IPS DF 6.9 (cell line): ENCODE measurements at places on chromosomes 11 and 22.

GRCh38 chr22:44497218-44497904 lies 672 bp downstream of the RTL6 start:
- DNase-seq = no peak

DNA sequence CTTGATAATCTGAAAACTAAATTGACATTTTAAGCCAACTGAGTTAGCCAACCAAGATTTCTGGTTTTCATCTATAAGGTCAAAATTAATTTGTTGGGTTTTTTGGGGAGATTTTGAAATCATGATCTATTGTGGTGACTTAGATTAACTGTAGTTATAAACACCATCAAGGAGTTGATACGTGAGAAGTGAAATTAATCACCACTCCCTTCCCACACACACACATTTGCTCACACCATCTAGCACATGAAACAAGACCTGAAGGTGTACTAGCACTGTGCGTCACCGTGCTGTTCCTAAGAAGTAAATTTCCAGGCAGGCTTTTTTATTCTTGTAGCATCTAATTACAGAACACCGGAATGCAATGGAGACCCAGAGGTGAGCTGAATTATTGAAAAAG lies 2.1 kb downstream of the OR5B21 start:
- DNase-seq = no peak

DNA sequence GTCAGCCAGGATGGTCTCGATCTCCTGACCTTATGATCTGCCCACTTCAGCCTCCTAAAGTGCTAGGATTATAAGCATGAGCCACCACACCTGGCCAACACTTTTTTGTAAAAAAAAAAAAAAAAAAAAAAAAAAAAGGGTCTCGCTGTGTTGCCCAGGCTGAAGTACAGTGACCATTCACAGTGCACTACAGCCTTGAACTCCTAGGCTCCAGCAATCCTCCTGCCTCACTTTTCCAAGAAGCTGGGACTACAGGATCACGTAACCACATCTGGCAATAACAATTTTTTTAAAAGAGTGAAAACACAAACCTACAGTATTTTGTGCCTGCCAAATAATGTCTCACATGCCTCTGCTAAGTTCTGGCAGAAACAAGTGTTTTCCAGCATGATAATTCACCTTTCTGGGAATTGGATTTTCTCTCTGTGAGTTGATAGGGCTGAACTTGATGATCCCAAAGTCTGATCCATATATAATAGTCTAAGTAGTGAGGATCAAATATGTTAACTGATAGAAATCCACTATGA lies 30.6 kb downstream of the ADORA2A start:
- DNase-seq = no peak

- no peak for DNase-seq
These were observed 197.8 kb downstream of the MAML2 start for GRCh38 chr11:96145163-96145585.

GRCh38 chr11:78660471-78660870 lies 85.8 kb upstream of the NARS2 start:
- DNase-seq = no peak

- no peak for DNase-seq
These were observed 11.3 kb upstream of the GDPD5 start for GRCh38 chr11:75536786-75537641.

DNA sequence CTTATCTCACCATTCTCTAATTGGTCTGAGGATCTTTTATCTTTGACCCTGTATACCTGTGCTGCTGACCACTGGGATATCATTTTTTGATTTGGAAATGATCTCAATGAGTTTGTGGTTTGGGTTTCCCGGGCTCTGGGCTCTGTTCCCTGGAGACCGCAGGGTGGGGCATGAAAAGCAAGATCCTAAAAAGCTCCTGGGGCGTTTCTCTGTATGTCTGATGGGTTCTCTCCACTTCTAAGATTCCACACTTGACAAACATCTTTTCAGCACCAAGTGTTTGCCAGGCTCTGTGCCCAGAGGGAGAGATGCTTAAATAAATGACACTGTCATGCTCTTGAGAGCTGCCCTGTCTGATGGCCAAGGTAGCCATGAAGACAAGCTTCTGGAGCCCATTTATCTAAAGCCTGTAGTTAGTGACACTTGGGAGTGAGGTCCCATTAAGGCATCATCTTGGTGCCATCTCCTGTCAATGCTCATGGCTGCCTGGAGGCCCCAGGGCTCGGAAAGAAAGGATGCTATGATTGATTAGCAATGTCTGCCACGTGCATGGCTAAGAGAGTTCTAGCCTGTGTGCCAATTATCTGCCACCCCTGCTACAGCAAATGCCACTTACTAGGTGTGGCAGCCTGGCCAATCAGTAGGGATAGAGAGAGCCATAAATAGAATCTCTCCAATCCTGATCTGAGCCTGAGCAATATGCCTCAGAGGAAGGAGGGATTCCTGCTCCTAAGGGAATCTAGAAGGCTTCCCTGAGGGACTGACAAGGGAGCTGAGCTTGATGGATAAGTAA lies 531.6 kb downstream of the MN1 start:
- DNase-seq = no peak

- no peak for DNase-seq
These were observed 120.5 kb downstream of the HIPK3 start for GRCh38 chr11:33377412-33378370.

DNA sequence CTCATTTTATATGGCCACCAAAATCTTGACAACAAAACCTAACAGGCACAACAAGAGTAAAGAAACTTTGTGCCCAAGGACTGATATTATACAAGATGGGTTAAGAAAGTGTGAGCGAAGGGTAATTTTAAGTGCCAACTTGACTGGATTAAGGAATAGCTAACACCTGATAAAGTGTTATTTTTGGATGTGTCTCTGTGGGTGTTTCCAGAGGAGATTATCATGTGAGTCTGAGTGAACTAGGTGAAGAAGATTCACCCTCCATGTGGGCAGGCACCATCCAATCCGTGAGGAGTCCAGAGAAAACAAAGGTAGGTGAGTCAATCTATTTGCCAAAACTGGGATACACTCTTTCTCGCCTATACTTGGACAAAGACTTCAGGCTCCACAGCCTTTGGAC lies 461.6 kb downstream of the ETS1 start:
- DNase-seq = no peak

GRCh38 chr22:41411021-41411851 lies 29.5 kb downstream of the TEF start:
- DNase-seq = no peak

- no peak for DNase-seq
These were observed 79.3 kb downstream of the DSCAML1 start for GRCh38 chr11:117717485-117718314.

DNA sequence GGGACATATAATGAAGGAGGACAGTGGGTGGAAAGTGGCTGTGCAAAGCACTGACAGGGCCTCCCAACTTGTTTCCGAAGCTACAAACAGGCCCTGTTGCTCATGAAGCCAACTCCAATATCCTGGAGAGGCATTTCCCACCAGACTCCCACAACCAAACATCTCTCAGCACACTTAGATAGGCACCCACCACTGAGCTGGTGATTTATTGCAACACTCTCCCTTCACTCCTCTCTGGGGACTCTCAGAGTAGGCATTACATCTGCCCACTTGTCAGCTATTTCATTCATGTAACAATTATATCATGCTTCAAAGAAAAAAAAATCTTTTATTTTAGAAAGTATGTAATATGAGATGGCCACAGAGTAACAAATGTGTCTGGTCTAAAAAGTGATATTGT lies 32.1 kb upstream of the PPP2R1B start:
- DNase-seq = no peak

DNA sequence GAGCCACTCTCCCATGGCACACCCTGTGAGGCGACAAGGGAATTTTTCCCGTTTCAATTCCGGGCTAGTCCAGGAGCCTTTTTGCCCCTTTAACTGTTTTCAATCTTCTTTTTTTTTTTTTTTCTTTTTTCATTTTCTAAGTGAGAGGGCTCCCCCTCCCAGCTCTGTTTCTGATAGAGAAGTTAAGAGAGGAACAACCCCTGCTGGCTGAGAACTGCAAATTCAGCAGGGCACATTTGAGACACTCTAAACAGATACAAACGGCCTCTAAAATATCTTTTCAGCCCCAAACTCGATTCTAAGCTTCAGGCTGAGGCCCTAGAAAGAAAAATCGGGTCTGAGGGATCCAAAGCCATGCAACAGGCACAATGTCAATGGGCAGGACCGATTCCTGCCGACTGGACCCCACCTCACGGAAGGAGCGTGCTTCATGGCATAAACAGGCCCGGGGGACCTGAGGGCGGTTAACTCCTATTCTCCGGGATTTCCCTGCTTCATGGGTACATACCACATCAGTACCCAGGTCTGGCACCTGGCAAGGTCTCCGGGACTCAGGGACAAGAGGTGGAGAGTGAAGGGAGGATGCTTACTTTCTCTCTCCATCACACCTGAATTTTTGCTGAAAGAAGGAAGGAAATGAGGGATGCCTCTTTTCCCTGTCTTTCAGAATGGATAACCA lies 627.5 kb downstream of the BUD13 start:
- DNase-seq = no peak

GRCh38 chr11:83033972-83034672 lies 37.6 kb downstream of the RAB30 start:
- no peak for DNase-seq

DNA sequence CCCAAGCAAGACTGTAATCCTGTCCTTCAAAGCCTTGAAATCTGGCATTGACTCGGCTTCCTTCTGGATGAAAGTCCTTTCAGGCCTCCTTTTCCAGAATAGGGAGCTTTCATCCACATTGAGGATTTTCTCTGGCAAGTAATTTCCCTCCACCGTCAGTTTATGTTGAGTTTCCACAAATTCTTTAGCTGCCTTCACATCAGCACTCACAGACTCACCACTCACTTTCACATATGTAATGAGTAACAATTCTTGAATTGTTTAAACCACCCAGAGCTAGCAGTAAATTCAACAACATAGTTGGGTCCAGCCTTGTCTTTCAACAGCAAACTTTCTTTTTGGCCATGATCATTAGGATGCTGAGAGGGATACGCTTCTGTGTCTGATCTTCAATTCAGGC lies 84.3 kb upstream of the PRDM11 start:
- DNase-seq = no peak

DNA sequence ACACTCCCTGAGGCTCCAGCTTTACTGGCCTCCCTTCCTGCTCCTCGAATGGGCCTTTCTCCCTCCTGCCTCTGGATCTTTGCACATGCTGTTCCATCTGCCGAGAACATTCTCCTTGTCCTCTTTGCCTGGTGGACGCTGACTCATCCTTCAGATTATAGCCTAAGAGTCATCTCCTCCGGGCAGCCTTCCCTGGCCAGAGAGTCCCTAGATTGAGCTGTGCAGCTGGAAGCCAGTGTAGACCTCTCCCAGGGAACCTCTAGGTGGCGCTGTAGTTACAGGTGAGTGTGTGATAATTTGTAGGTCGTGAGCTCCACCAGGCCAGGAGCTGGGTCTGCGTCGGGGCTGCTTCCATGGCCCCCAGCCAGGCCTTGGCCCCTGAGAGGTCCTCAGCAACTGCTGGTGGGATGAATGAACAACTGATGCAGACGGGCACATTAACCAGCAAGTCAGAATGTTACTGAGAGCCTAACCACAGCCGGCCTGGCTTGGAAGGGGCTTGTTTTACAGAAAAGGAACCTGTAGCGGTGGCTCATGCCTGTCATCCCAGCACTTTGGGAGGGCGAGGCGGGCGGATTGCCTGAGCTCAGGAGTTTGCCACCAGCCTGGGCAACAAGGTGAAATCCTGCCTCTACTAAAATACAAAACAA lies 8.7 kb downstream of the PNPLA5 start:
- peak; percentile 68 for DNase-seq

DNA sequence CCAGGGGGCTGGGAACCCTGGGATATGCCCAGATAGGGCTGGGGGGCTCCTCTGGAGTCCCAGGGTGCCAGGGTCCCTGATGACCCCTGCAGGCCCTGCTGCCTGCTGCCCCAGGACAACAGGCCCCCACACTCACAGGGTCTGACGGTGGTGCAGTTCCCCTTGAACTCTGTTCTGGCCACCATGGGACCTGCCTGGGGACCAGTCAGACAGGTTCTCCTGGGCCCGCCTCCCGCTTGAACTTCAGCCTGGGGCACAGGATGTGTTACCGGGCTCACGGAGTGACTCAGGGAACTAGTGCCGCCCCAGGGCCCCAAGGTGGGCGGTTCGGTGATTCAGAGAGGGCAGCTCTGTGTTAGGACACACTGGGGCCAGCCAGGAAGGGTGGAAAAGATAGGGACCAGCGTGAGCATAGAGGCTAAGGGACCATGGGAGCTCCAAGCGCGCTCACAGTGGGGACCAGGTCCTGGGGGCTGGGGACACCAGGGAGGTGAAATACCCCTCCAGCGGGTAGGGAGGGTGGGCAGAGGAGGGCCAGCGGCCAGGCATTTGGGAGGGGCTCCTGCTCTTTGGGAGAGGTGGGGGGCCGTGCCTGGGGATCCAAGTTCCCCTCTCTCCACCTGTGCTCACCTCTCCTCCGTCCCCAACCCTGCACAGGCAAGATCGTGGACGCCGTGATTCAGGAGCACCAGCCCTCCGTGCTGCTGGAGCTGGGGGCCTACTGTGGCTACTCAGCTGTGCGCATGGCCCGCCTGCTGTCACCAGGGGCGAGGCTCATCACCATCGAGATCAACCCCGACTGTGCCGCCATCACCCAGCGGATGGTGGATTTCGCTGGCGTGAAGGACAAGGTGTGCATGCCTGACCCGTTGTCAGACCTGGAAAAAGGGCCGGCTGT lies 21.5 kb upstream of the TXNRD2 start:
- DNase-seq = no peak

GRCh38 chr11:5348551-5349194 lies 2.6 kb upstream of the OR51B6 start:
- DNase-seq = no peak

DNA sequence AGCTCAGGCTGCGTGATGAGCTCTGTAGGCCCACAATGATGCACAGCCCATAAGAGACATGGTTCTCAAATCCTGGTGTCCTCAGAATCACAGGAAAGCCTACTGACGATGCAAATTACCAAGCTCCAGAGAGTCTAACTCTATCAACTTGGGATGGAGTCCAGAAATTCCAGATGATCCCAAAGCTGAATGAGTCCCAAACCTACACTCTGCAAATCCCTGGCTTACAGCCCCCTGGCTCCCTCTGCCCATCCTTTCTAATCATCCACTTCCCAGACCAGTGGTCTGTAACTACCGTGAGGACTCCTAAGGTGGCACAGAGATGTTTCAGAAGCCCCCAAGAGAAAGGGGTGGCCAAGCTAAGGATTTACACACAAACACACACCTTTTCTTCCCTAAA lies 13.5 kb downstream of the ARFGAP2 start:
- DNase-seq = no peak
